ENCODE measurements at places on chromosomes 11 and 22.

DNA sequence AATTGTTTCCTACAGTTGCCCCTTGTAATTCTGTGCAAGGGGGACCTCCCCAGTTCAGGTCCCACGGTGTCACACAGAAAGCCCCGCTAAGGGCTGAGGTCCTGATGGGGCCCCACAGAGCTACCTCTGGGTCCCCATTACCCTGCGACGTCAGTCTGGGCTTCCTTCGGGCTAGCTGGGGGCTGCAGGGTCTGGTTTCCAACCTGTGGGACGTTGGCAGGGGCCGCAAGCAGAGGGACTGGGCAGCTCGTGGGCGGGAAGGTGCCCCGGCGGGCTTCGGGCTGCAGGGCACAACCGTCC is 698 bp downstream of the SLC37A4 start:
- no peak for DNase-seq

DNA sequence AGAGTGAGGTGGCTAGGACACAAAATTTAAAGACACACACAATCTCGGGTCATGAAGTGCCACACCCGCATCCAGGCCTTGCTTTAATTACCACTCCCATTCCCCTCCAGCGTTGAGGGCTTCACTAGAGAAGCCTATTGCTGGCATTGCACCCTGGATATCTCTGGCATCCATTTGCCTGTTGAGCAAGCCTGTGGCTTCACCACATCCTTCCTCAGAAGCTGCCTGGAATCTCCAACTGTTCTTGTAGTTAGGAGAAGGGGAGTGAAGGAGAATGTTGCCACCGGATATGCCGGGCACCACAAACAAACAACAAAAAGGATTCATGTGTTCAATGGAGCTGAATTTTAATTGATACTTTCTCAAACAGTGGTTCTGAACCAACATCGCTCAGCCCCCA is 34.4 kb upstream of the RCN1 start:
- DNase-seq = peak; percentile 35

DNA sequence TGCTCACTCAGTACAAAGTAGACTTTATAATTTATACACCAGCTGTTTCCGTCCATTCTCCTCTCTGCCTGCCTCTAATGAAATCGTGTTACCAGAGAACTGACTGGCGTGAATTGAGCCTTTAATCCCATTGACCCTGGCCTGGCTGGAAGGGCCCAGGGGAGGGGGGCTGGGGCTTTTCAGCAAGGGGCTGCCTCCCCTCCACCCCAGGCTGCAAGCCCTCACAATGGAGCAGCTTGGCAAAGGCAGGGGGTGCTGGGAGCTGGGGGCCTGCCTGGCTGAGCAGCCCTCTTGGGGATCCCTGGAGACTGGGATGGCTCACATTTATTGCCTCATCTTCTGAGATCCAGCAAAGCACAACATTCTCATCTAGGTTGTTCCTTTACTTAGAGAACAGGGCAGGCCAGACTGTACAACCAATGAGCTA is 25.8 kb upstream of the LMO1 start:
- DNase-seq = no peak

GRCh38 chr11:119567688-119568582 is 145.0 kb upstream of the THY1 start:
- DNase-seq = peak; percentile 35

GRCh38 chr22:16387088-16387487 is 205.5 kb downstream of the CCT8L2 start:
- DNase-seq = no peak

DNA sequence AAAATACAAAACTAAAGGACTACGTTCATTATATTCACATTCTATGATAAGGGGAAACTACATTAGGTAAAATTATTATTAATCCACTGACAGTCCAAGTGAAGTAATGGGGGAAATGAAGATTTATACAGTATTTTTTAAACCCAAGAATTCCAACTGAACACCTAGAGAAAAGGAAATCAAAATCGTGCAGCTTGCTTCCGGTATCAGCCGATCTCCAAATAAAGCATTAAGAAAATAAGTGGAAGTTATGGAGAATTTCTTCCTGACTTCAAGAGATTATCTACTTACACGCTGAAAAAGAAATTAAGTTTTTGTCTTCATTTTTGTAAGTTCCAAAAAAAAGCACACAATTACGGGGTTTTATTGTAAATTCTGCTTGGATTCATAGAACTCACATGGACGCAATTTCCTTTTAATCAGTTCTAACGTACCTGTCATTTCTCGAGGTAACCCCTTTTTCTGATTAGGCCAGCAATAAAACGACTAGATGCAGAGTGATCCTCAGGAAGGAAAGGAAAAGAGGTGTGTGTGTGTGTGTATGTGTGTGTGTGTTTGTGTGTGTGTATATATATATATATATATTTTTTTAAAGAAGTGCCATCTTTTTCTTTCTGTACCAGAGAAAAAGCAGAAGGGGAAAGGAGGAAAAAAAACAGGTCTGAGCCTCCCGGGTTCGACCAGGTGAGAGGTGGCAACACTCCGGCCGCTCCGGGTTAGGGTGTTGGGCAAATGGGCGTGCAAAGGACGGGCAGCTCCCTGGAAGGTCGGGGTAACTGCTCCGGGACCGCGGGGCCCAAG is 1.1 kb downstream of the ZBTB44 start:
- peak; percentile 3 for DNase-seq

GRCh38 chr11:72669527-72669926 is 4.7 kb downstream of the PDE2A start:
- DNase-seq = no peak

DNA sequence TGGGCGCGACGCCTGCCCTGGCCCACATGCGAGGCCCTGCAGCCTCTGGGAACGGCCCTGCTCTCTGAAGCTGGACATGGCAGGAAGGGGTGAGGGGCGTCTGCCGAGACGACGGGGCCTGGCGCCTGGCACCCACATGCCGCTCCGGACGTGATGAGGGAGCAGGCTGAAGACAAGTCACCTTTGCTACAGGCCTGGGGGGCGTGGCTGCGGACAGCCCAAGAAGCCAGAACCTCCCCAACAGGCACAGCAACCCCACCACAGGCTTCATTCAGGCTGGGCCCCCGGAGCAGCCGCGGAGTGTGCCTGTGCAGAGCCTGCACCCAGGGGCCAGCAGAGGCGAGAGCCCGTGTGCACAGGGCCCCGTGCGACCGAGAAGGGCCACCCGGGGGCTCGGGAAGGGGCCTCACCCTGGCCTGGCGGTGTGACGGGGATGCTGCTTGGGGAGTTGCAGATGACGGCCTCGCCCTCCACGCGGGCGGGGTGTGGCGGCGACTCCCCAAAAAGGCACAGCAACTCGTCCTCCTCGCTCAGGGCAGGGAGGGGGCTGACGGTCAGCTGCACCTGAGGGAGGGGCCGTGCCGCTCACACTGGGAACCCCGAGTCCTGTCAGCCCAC is 16.6 kb upstream of the MAPK11 start:
- DNase-seq = no peak
